ENCODE measurements at places on chromosomes 5 and 9.

DNA sequence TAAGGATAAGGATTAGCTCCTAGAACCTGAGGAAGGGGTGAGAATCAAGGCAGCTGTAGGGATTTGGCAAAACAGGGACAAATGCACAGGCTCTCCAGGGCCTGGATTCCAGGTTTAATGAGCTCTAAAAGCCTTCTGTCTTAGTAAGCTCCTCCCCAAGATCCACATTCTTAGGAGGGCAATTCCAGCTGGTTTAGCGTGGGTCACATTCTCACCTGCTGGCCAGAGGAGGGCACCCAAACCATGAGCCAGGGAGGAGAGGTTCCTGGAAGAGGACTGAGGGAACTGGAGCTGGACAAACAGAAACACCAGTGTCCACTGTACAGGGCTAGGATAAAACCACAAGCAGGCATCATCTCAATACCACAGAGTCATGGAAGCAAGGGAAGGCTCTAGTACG lies 480.0 kb downstream of the CCDC171 start:
- no peak for DNase-seq

GRCh38 chr9:100428871-100429654 lies 2.1 kb downstream of the MSANTD3 start:
- DNase-seq, result no peak

DNA sequence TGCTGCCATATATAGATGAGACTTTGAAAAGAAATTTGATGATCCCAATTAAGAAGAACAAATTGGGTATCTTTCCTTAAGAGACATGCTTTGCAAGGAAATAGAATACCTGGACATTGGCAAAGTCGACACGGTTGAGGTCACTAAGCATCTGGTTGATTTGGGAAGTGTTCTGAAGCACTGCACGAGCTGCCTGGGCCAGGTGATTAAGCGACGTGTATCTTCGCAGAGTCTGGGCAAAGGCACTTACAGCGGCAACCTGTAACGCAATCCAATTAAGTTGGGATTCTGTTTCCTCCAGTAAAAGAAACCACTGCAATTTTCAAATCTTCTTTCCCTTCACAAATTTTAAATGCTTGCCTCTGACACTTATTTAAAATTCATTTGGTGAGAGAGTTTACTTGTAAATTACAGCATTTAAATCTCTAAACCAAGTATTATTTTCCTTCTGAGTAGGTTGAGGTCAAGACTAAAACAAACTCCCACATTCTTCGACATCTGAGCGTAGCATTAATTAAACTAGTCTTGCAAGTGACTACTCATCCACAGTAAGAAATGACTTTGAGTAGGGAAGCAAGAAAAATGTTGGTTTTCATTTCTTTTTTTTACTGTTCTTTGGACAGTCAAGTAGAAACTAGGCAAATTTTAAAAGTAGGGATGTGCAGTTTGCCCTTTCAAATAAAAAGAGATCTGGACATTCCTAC lies 262.8 kb downstream of the RFX3 start:
- DNase-seq, result no peak

DNA sequence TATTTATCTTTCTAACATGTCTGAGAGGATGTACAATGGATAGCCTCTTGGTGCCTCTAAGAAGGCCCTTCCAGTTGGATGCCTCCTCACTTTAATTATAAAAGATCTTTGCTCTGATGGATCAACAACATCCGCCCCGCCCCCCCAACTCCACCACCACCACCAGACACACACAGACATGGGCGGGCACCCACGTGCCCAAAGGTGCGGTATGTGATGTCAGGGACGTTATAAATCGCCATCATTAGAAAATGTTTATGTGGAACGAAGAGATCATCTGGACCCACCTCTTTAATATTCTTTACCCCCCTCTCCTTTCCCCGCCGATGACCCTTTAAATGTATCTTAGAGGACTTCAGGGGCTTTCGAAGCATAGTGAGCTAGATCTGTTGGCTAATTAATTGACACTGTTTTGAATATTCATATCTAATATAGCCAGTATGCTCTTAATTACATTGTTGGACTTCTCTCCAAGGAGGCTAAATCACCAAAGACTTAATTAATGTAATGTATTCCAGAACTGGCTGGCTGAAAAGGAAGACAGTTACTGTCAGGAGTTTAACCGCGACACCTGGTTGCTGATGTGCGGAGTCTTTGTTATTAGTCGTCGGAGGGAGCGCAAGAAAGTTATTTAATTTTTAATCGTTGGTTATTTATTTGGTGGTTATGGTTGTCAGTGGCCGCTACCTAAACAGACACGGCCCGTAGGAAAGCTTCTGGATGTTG lies 6.1 kb upstream of the FOXB2 start:
- DNase-seq, result no peak

DNA sequence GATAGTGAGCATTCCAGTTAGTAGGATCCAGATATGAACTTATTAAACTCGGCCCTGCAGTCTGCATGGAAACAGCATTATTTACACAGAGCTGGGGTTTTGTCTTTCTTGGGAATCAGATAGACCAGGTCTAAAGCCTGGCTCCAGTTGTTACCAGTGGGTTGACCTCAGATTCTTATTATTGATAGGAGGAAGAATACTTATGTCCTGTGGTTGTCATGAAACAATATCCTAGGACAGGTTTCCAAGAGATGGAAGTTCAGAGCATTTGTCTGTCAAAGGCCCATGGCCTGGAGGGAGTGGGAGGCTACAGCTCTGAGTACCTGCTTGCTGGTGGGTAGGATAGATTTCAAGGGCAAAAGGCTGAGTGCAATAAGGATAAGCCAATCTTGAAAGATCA lies 129.2 kb downstream of the BOD1 start:
- no peak for DNase-seq

- DNase-seq, result peak; percentile 64
Measured at GRCh38 chr9:35826071-35826701, 2.3 kb downstream of the FAM221B start.

GRCh38 chr5:167096816-167097215 lies 1194.6 kb upstream of the WWC1 start:
- no peak for DNase-seq

- DNase-seq, result no peak
Measured at GRCh38 chr9:121262953-121263352, 5.0 kb upstream of the GSN start.

DNA sequence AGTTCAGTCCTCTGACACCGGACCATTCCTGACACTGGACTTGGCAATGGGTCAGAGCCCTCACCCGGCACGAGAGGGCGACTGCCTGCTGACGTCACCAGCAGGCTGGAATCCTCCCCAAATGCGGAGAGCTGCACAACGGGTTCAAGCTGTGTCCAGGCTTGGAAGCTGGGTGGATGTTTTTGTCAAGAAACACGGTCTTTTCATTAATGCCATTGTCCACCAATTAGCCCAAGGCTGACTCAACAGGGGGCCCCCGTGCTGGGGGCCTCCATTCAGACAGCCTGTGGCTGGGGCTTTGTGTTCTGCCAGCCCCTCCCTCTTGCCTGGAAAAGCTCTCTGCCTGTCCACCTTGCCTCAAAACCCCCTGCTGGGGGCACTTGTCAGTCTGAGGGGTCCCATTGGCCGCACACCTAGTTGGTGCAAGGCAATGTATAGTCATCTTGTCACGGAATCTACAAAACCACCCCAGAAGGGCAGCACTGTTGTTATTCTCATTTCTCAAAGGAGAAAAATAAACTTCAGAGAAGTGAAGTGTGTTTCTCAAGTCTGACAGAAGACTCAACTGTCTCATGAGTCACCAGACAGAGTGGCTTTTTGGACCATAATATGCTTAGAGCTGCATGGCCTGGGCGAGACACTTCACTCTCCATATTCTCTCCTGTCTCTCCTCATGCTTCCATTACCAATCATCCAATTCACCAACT lies 24.6 kb downstream of the NDUFA8 start:
- no peak for DNase-seq

DNA sequence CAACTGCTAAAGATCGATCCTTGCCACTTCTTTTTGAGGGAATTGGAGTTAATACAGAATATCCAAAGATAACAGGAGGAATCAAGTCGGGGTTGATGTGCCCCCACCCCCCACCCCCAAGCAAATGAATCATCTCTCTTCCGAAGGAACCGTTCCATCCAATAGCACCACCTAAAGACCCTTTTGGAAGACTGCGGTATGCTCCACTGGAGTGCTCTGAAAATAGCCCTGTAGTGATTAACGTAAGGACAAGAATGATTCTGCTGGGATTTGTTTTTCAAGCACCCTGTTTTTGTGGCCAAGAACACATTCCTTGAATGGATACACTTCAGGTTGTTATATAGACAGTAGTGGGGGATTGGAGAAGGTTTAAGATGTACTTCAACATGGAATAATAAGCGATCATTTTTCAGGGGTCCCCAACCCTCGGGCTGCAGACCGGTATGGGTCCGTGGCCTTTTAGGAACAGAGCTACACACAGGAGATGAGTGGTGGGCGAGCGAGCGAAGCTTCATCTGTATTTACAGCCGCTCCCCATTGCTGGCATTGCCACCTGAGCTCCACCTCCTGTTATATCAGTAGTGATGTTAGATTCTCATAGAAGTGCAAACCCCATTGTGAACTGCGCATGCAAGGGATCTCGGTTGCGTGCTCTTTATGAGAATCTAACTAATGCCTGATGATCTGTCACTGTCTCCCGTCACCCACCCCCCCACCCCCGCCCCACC lies 44.5 kb upstream of the TMEM252 start:
- no peak for DNase-seq

DNA sequence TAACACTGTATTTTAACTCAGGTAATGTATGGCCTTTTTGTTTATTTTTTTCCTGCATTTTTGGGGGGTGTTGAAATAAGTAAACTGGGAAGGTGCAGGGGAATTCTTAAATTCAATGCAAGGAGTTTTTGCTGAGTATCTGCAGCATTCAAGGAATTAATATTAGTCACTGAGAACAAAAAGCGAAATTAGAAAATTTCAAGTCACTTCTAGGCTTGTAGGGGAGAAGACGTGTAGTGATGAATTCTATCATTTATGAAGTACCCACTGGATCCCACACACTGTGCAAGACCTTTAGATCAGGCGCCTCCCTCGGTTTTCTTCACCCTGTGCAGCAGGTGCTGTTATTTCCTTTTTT lies 1.2 kb downstream of the EHMT1 start:
- no peak for DNase-seq

- DNase-seq, result no peak
Measured at GRCh38 chr9:87259543-87260518, 237.8 kb upstream of the DAPK1 start.

DNA sequence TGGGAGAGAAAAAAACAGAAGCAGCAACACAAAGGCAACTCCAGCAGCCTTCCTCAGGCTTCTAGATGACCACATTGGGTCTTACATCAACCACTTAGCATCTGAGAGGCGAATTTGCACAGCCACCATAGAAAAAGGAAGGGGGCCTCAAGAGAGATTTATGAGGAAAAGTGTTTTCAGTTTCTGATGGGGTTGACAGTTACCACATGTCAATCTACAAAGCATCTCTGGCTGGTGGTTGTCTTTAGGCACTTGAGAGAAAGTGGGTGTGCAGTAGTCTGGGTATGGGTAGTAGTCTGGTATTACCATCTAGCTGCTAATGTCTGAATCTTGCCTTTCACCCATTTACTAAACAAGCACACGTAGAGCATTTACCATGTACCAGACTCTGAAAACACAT lies 137.5 kb downstream of the BAAT start:
- no peak for DNase-seq

GRCh38 chr9:20624201-20625002 lies 2.1 kb upstream of the MLLT3 start:
- peak; percentile 60 for DNase-seq

DNA sequence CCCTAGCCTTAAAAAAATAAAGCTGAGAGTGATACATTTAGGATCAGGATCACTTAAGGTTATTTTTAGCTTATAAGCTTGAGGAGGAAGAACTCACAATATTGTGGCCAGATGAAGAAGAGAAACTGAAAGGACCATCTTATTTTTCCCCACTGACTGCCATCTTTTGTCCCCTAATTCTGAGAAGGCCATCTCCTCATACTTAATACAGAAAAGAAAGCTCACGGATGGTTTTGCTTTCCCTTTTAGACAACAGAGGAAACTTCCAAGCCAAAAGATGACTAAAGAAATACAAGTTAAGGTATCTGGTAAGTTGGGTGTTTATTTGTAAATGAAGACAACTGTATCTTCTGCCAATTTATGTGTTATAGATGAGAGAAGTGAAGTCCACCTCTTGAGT lies 36.4 kb downstream of the ERAP1 start:
- no peak for DNase-seq

- DNase-seq, result no peak
Measured at GRCh38 chr5:131163276-131164119, 1.6 kb downstream of the HINT1 start.

GRCh38 chr5:117207088-117207668 lies 632.6 kb upstream of the SEMA6A start:
- DNase-seq, result no peak

- DNase-seq, result no peak
Measured at GRCh38 chr9:128371630-128372117, 500 bp downstream of the URM1 start.

- DNase-seq, result no peak
Measured at GRCh38 chr5:42759456-42759855, 2.8 kb downstream of the CCDC152 start.

GRCh38 chr9:33690143-33690933 lies 105.0 kb upstream of the PRSS3 start:
- no peak for DNase-seq

GRCh38 chr5:169580964-169581363 lies 2.6 kb upstream of the SPDL1 start:
- DNase-seq, result no peak

GRCh38 chr9:3507395-3508077 lies 18.3 kb downstream of the RFX3 start:
- DNase-seq, result no peak

GRCh38 chr9:130986356-130986965 lies 22.5 kb upstream of the LAMC3 start:
- no peak for DNase-seq

DNA sequence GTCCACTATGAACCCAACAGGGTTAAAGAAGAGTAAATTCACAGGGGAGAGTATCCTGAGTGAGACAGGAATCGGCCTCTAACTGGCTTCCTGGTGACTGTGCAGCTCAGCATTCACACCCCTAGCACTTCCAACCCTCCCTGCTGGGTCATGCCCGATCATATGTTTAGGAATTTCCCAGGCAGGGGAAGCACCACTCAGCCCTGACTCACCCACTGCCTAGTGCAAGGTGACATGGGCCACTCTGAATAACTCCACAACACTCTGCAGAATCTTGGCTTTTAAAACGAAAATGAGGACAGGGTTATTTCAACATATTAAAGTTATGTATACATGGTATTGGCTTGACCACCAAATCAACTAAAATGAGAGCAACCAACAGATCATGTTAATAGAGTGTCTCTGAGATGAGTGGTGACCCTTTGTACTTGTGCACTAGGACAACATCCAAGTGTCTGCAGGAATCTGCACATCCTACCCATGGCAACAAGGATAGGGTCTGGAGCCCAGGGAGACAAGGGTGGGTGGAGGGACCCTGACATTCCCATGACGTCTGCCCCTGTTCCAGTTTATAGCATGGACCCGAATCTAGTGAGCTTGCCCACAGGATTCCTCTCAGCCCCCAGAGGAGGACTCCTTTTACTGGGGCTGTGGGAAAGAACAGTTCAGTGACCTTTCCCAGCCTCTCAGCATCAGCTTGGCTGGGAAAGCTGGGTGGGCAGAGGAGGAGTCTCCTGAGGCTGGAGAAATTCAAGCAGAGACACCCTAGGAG lies 485.8 kb downstream of the SEMA5A start:
- DNase-seq, result no peak

GRCh38 chr5:29130786-29131185 lies 2062.7 kb upstream of the CDH6 start:
- no peak for DNase-seq
